ENCODE measurements at places on chromosomes 7 and 10. TPM values are rescaled to one million over a fixed set of nuclear protein-coding genes. Genes with fewer than 3 reads are reported as not detected.
A peak's percentile ranks its signal among the peaks of the same experiment; 100 is the strongest.

- H3K4me1 ChIP-seq = no peaks in the 10 kb centered on the region
- no peak overlapping the region for H3K4me3 ChIP-seq
- H3K27ac ChIP-seq = no peak overlapping the region
- no peak for DNase-seq
These were observed 43.4 kb upstream of the GHITM start for GRCh38 chr10:84095811-84096497.

GRCh38 chr10:22433875-22434274 is 88.6 kb downstream of the SPAG6 start:
- H3K27me3 ChIP-seq = peaks cover 9% of the 10 kb centered on the region
- peaks cover 43% of the 10 kb centered on the region for H3K4me1 ChIP-seq
- peaks cover 4% of the 10 kb centered on the region for H3K36me3 ChIP-seq

The GRID1 gene
- not detected for total RNA-seq

DNA sequence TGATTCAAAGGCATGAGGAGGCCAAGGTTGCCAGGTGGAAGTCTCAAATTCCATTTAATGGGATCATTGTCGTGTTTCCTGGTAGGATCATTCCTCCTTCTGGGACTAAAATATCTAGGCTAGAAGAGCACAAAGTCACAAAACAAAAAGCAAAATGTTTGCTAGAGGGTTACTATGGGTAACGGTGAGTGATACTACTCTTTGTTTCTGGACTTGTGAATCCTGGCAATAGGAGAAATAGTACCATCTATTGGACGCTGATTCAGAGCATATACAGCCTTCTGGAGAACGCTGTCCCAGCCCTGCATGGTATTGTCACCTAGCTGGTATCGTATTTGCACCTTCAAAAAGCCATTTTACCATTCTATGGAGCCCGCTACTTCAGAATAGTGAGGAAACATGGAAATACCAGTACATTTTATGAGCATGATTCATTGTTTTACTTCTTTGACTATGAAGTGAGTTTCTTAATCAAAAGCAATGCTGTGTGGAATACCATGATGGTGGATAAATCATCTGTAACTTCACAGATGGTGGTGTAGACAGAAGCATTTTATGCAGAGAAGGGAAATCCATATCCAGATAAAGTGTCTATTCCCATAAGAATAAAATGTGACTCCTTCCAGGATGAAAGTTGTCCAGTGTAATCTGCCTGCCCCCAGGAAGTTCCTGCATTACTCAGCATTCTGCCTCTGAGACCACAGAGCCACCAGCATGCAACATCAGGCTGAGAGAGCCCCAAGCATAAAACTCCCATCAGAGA is 361.0 kb downstream of the ETV1 start:
- no peak for DNase-seq
- no peaks in the 10 kb centered on the region for H3K27me3 ChIP-seq
- no peaks in the 10 kb centered on the region for H3K4me1 ChIP-seq
- no peaks in the 10 kb centered on the region for H3K36me3 ChIP-seq

The SNCG gene
- not detected for total RNA-seq

DNA sequence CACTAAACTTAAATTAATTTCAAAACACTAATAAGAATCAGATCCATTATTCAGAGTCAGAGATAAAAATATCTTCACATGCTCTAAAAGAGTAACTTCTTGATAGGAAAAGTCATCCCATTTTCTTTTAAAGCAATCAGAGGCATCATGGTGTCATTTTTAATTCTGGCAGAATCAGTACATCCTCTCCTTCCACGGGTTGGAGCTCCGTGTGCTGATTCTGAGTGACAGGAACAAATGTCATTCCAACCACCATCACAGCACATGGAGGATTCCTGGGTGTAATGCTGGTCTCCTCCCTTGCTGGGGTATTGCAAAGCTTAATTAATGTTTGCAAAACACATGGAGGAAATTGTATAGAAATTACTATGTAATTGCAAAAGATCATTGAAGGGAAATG is 114.5 kb upstream of the IMMP2L start:
- DNase-seq = no peak
- no peak overlapping the region for H3K27ac ChIP-seq
- no peaks in the 10 kb centered on the region for H3K36me3 ChIP-seq
- H3K4me3 ChIP-seq = no peak overlapping the region

DNA sequence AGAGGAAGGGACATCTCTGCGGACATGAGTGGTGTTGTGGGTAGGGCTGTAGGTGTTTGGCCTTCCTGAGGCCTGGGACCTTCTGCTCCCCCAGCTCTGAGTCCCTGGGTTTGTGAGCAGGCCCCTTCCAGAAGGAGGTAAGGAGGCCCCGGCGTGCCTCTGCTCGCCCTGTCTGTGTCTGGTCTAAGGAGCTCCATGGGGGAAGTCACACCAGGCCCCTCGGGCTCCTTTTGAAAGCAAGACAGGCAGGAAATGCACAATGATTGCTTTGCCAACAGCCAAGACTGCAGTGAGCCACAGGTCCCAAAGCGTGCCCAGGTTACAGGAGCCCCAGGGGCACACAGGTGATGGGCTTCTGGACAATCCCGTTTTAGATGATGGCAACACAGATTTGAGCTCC is 89.5 kb downstream of the FAM53B start:
- peaks cover 88% of the 10 kb centered on the region for H3K4me1 ChIP-seq
- DNase-seq = no peak
- peak overlapping the region; percentile 23 for H3K27ac ChIP-seq
- H3K36me3 ChIP-seq = peaks cover 40% of the 10 kb centered on the region
- no peak overlapping the region for H3K4me3 ChIP-seq

DNA sequence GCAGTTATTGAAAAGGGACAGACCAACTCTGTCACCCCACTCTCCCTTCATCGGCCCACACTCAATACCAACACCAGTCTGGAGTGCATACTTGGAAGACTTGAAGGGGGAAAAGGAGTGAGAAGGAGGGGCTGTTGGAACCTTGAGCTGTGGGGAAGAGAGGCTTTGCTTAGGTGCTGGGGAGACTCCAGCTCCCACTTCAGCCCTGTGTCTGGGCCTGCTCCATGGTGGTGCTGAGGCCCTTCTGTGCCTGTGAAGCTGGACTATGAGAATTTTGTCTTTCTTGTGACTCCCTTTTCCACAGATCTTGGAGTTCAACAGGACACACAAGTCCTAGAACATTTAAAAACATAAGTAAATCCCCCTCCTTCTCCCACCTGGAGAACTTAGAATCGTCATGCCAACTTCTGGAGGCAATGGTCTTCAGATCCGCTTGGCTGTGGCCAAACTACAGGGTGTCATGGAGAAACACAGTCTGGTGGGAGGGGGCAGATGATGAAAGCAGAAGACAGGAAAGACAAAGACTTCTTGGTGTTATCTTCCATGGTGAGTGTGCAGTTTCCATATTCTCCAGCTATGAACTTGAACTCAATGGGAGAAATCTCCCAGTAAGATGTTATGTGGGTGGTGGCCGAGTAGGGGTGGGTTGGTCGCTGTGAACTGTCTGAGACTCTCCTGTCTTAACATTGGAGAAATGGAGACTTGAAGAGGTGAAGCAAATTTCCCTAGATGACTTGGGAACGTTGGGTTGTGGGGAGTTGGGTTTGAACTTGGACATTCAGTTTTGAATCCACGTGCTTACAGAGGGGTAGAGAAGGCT is 18.4 kb upstream of the GIMAP8 start:
- no peak overlapping the region for H3K4me3 ChIP-seq
- no peak overlapping the region for H3K27ac ChIP-seq
- H3K4me1 ChIP-seq = peaks cover 52% of the 10 kb centered on the region
- no peaks in the 10 kb centered on the region for H3K36me3 ChIP-seq
- peaks cover 2% of the 10 kb centered on the region for H3K27me3 ChIP-seq
- no peak for DNase-seq

The CFTR gene
- total RNA-seq = not detected

The DDIT4 gene
- 475 TPM for total RNA-seq

The CTAGE6 gene
- 3.0 TPM for total RNA-seq

GRCh38 chr7:140005754-140006503 is 56.8 kb downstream of the PARP12 start:
- DNase-seq = no peak
- no peaks in the 10 kb centered on the region for H3K36me3 ChIP-seq
- H3K4me3 ChIP-seq = no peak overlapping the region
- no peaks in the 10 kb centered on the region for H3K4me1 ChIP-seq
- H3K27me3 ChIP-seq = no peaks in the 10 kb centered on the region

DNA sequence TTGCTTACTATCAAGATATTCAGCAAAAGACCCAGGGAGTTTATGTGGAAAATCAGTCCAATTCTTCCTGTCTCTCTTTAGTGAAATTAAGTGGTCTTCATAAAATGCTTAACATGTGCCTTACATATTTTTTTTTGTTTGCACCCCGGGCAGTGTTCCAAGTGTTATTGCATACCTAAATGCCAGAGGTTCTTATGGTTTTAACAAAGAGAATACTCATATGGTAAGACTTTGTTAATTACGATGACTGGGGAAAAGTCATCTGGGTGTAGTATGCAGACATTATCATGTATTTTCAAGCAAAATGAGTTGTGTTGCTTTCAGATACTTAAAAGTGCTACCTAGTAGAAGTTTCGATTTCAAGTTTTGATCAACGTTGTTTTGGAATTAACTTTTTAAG is 82.6 kb downstream of the PRKG1 start:
- no peak overlapping the region for H3K4me3 ChIP-seq
- no peak overlapping the region for H3K27ac ChIP-seq
- no peaks in the 10 kb centered on the region for H3K27me3 ChIP-seq
- DNase-seq = no peak

DNA sequence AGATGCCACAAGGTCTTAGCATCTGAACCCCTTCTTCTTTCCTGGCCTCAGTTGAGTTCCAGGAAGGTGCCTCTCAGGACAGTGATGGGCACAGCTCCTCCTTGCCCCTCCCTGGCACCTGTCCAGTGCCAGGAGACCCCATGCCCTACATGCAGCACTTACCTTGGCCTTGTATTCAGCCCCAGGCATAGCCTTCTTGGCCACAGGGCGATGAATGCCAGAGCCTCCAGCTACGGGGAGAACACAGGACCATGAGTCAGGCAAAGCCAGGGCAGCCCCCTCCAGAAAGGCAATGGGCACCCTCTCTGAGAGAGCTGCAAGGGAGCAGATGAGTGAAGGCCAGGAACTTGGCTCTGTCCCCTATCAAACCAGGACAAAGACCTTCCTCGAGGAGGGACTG is 24.3 kb upstream of the FRAT2 start:
- peaks cover 5% of the 10 kb centered on the region for H3K36me3 ChIP-seq
- H3K4me3 ChIP-seq = no peak overlapping the region
- H3K4me1 ChIP-seq = peaks cover 12% of the 10 kb centered on the region

GRCh38 chr7:1920266-1920681 is 250.2 kb downstream of the ELFN1 start:
- peaks cover 13% of the 10 kb centered on the region for H3K27me3 ChIP-seq
- peak overlapping the region; percentile 67 for H3K4me3 ChIP-seq

DNA sequence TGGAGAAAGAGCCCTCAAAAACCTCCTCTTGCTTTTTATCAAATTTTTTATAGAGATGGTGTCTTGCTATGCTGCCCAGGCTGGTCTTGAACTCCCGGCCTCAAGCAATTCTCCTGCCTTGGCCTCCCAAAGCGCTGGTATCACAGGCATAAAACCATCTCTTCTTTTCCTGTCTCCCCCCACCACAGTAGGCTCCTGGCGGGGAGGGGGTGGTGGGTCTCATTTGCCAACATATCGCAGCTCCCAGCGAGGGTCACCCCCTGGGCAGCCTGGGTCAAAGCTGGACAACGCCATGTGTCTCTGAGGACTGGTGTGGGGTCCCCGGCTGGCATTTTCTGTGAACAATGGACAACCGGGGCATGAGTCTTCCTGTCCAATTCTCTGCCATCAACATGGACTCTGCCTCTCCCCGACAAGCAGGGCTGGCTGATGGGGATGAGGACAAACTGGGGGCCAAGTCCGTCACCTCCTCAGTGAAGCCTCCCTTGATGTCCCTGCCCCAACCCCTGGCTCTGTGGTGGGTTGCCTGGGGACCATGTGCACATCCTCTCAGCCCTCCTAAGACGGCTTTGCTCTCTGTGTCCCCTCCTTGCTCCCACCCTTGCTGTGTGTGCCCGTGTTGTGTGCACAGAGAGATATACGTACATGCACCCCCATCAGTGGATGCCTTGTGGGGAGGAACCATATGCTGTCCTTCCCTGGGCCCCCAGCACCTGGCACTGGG is 86.4 kb upstream of the GNA12 start:
- H3K27me3 ChIP-seq = no peaks in the 10 kb centered on the region
- H3K4me3 ChIP-seq = no peak overlapping the region
- DNase-seq = no peak
- H3K36me3 ChIP-seq = peaks cover 68% of the 10 kb centered on the region

The NXPH1 gene
- total RNA-seq = not detected

DNA sequence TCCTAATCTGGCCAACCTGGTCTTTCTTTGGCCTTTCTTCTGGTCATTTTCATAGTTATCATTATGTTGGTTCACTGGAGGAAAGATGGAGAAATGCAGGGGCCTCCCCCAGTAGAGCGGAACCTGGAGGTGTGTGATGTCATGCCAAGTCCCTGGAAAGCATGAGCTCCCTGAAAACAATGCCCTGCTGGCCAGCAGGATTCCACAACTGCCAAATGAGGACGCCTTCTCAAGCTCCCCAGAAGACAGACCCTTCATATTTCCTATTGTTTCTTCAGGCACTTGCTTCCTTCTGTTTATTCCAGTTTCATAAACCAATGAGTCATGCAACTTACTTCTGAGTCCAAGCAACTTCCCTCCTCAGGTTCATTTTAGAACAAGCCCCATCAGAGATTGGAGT is 339.0 kb downstream of the GATA3 start:
- peaks cover 16% of the 10 kb centered on the region for H3K4me1 ChIP-seq
- H3K4me3 ChIP-seq = no peak overlapping the region
- H3K36me3 ChIP-seq = peaks cover 16% of the 10 kb centered on the region
- H3K27me3 ChIP-seq = no peaks in the 10 kb centered on the region
- no peak for DNase-seq
- no peak overlapping the region for H3K27ac ChIP-seq

GRCh38 chr7:128387216-128388144 is 22.3 kb downstream of the IMPDH1 start:
- no peak overlapping the region for H3K27ac ChIP-seq
- H3K36me3 ChIP-seq = no peaks in the 10 kb centered on the region
- H3K27me3 ChIP-seq = peaks cover 3% of the 10 kb centered on the region

DNA sequence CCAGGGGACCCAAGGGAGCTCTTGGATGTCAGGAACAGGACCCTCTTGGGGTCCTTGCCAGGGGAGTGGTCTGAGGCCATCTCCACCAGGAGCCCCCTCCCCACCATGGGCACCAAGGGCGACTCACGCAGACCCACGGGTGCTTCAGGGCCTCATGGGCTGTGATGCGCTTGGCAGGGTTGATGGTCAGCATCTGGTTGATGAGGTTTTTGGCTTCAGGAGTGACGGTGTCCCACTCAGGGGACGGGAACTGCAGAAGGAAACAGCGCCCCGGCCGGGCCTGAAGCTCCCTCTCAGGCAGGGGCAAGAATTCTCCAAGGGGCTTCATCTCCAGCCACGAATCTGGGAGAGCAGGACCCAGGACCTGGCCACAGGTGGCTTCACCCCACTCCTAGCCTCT is 41.3 kb downstream of the YKT6 start:
- H3K36me3 ChIP-seq = no peaks in the 10 kb centered on the region
- no peaks in the 10 kb centered on the region for H3K27me3 ChIP-seq
- no peak overlapping the region for H3K27ac ChIP-seq

The ZC3HAV1 gene
- 129 TPM for total RNA-seq

GRCh38 chr10:119896061-119896655 is 3.6 kb downstream of the SEC23IP start:
- H3K4me1 ChIP-seq = peaks cover 59% of the 10 kb centered on the region
- no peak overlapping the region for H3K27ac ChIP-seq
- no peak overlapping the region for H3K4me3 ChIP-seq
- no peak for DNase-seq
- H3K27me3 ChIP-seq = no peaks in the 10 kb centered on the region

The FFAR4 gene
- not detected for total RNA-seq
